Activated CD4-positive, alpha-beta T cell treated with anti-CD3 and anti-CD28 coated beads for 1 hour (primary cell): ENCODE measurements at places on chromosomes 16 and 17.

DNA sequence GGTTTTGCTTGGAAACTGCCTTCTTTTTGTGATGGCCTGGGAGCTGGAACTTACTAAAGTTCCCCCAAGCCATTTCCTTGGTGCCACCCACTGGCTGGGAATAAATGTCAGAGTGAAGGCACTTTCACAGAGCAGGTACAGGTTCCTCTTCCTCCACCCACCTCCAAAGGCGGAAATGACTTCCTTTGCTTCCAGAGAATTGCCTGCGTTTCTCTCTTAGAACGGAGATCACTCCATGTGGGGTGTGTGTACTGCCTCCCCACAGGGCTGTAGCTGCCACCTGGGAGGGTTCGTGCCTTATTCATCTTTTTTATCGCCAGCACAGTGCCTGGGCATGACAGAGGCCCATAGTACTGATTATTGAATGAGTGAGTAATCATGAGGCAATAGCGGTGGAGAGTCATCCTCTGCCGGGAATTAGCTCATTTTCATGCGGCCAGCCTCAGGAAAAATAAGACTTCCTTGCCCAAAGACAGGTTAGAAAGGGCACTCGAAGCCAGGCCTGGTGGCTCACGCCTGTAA is 32.2 kb upstream of the HAS3 start:
- DNase-seq = no peak

DNA sequence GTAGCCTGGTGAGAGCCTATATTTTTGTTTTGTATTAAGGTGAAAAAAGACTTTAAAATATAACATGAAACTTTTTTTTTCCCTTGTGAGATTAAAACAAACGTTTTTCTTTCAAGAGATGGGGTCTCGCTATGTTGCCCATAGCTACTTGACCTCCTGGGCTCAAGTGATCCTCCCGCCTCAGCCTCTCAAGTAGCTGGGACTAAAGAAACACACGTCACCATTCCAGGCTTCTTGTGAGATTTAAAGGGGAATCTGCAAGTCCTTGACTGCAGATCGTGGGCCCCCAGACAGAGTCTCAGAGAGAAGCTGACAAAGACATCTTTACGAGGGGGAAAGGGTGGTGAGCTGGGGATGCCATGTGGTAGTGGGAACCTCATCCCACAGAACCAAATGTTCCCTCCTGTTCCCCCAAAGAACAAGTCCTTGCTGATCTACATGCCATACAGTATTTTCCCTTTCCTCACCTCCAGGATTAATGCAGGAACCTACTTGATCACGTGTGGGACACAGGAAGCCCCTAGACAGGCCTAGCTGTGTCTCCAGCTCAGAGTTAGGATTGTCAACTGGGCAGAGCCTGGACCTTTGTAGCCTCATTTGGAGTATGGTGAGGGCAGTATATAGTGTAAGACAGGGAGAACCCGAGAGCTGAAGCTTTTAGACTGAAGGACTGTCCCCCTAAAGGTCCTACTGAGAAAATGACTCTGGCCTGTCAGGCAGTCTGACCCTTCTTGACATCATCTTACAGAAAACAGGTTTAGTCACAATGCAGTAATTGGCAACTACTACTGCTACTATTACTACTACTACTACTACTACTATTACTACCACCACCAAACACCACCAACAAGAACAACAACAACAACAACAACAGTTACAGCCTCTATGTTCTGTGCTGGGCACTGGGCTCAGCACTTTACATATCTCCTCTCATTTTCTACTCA is 4.1 kb downstream of the MAP3K14 start:
- DNase-seq = no peak

DNA sequence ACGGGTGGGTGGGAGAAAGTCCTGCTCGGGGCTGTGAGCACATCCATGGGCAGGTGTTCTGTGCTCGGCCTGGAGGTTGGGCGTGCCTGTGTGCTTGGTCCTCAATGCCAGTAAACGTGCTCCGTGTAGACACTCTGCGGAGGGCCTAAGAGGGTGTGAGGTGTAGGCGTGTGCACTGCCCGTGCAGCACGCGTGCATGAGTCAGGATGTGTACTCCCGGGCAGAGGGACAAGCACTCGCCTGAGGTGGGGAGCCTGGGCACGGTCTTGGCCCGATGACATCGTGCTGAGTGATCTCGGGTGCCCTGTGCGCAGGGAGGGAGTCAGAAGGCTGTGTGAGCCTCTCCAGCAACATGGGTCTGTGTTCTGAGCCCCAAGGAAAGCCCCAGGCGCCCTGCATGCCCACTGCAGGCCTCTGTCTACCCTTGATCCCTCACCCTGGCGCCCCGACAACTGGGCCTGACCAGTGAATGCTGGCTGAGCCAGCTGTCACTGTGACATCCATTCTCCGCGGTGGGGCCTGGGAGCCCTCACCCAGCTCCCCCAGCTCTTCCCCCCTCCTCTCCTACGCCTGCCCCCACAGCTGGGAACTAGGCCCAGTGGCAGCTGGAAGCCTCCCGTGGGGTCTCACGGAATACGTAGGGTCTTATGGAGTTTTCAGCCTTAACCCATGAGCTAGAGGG is 23.5 kb upstream of the NXPH3 start:
- no peak for DNase-seq

DNA sequence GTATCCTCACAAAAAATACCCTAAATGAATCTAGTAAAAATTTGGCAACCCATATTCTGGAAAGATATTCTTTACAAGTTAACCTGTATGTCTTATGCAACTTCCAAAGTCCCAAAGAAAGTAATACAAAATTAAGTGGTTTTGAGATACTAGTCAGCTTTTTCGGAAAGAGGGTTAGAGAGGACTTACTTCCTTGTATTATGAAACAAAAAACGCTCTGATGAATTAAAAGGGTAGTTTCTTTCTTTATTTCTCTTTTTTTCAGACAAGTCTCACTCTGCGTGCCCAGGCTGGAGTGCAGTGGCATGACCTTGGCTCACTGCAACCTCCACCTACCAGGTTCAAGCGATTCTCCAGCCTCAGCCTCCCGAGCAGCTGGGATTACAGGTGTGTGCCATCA is 51.6 kb downstream of the KANSL1 start:
- DNase-seq = no peak

GRCh38 chr16:68514511-68514910 is 24.6 kb upstream of the ZFP90 start:
- no peak for DNase-seq

DNA sequence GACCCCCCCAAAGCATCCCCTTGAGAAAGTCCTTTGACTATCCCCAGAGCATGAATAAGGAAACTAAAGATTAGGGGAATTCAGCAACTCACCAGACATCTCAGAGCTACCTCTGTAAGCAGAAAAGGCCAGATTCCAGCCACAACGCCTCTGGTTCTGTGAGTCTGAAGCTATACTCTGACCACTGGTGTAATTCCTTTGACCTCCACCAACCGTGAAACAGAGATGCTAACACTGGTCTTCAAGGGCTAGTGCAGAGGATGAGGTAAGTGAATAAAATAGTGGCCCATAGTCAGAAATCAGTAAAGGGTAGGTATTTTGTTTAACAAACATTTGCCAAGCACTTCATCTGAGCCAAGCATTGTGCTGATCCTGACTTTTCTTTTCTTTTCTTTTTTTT is 353.4 kb downstream of the NPIPA8 start:
- no peak for DNase-seq

DNA sequence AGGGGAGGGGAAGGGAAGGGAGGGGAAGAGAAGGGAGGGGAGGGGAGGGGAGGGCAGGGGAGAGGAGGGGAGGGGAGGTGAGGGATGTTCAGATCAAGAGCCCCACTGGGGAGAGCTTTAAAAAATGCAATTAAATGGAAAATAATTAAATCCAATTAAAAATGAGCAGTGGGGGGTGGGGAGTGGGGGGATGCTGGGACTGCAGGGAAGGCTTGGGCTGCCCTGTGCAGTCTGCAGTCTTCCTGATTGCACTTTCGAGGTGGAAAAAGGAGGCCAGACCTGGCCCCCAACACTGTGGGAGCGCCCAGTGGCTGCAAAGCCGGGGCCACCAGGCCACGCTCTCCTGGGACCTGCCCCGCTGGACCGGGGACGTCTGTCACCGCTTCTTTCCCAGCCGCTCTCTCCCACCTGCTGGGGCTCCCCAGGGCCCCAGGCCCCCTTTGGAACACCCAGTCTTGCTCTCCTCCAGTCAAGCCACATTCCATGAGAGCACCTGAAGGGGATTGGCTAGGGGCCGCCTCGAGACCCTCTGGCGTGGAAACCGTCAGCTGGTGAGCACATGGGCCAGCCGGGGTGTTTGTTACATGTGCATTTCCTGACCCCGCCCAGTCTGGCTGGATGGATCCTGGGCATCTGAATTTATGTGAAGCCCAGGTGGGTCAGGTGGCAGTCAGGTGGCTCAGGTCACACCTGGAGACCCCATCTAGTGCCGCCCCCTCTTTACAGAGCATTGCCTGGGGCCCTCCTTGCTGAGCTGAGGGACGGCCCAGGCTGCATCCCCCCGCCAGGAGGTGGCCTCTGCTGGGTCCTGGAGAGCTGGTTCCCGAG is 37.6 kb upstream of the CBFA2T3 start:
- DNase-seq = no peak
